Posterior cingulate gyrus (tissue), 11 donors: ENCODE measurements at places on chromosomes 7 and 10.

DNA sequence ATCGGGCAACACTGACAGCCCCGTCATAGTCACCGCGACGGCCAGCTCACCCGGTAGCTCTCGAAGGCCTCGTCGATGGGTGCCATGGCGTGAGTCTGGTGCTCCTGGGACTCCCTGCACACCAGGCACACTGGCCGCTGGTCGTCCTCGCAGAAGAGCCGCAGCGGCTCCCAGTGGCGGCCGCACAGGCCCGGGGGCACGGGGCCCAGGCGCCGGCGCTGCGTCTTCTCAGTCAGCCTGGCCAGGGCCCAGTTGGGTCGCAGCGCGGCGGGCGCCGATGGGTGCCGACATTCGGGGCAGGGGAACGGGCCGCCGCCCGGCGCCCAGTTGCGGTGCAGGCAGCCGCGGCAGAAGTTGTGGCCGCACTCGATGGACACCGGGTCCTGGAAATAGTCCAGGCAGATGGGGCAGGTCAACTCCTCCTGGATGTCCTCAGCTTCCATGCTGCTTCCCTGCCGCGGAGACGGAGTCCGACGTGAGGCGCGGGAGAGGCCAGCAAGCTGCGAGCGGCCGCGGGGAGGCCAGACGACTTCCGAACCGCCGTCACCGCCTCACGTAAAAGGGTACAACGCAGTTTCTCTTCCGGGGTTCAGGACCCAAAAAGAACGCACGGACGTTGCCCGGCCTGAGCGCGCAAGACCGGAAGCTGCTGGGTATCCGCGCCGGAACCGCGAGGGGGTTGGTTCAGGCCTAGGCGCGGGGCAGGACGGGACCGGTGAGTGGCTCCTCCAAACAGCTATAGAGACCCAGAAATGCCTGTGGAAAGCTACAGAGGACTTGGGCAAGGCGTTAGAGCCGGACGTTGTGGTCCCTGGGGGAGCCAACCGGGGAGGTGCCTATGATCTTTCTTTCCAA, at the start of gene TRIM4:
Gene TRIM4, minus strand, starts transcription at position 572 of the 855 bp plus-strand sequence. Its CDS starts 129 bp downstream, at position 443.
- DNase-seq, result peak; percentile 97

DNA sequence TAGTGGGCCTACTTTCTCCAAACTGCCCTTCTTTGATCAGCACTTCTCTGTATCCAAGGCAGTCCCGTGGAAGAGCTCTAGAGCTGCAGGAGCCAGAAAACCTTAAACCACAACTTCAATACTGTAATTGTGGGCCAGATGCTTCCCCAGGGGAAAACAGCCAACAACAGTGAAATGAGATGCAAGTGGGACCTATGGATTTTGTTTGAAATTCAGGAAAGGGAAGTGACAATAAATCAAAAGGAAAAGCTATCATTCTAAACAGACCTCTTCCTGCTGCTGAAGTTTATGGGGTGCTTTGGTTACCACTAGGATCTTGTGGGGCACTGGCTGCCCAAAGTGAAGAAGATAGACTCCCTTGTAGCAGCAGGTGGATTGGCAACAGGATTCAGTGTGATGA, 1031.7 kb downstream of the LRMDA start:
- DNase-seq, result no peak

GRCh38 chr7:130961128-130961601, 227.2 kb upstream of the KLF14 start:
- no peak for DNase-seq

DNA sequence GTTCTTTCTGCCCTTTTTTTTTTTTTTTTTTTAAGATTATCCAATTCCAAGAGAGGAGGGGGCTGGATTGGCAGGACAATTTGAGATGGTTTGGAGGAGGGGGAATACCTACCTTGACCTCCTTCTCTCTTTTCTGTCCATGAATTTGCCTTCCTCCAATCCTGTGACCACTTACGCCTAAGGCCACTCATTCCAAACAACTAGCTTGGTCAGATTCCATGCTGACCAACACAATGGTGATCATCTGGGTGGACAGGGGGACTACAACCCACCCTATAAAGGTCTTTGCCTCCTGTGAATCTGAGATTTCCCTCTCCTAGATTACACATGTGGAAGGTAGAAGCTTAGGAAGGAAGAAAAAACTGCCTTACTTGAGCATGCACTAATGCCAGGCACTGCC, 2.3 kb upstream of the LDB1 start:
- no peak for DNase-seq

- DNase-seq, result no peak
Measured at GRCh38 chr7:69963393-69963792, 365.1 kb downstream of the AUTS2 start.

DNA sequence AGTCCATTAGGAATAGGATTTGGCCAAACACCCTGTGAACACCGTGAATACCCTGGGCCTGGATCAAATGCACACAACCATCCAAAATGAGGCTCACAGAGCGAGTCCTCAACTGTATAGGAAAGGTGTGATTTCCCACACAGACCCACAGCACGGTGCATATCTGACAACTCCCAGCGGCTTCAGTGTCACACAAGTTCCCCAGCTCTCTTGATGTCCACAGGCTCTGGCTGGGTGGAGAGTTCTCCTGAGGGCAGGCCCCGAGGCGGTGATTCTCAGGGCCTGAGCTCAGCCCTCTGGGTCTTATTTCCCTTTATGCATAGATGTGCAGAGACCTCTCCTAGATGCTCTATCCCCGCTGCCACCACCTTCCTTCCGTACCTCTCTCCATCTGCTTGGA, 64.1 kb downstream of the SH3PXD2A start:
- DNase-seq, result no peak

DNA sequence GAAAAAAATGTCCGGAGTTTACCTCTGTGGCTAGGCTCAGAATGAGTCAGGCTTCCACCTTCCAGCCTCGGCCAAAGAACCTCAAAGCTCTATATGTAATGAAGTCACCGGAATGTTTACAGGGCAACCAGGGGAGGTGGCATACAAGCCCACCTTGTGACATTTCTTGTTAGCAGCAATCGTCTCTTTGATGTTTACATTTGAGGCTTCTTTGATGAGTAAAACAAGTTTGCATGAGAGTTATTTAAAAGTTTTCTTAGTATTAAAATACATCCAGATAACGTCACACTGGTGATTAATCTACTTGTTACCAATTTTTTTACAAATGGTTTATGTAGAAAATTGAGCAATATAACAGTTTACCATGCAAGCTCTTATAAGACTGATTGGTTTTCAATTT, 133.1 kb upstream of the ADAM12 start:
- DNase-seq, result no peak

GRCh38 chr7:85833066-85833465, 646.2 kb upstream of the SEMA3D start:
- no peak for DNase-seq

DNA sequence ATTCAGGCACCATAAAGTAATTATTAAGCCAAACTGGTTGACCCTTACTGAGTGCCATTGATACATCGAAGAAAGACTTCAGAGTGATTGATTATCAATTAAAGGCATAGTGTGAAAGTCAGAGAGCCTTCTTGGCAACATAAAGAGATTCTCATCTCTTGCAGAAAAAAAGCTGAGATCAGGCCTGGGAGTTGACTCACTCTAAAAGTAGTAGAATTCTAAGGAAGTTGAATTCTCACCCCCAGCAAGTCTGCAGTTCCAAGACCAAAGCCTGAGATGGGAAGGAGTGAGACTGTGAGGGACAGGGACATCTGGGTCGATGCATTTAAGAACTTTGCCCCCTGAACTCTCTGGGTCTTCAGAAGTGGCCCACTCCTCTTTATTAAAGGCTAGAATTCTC, 21.6 kb upstream of the ERCC6 start:
- DNase-seq, result no peak

DNA sequence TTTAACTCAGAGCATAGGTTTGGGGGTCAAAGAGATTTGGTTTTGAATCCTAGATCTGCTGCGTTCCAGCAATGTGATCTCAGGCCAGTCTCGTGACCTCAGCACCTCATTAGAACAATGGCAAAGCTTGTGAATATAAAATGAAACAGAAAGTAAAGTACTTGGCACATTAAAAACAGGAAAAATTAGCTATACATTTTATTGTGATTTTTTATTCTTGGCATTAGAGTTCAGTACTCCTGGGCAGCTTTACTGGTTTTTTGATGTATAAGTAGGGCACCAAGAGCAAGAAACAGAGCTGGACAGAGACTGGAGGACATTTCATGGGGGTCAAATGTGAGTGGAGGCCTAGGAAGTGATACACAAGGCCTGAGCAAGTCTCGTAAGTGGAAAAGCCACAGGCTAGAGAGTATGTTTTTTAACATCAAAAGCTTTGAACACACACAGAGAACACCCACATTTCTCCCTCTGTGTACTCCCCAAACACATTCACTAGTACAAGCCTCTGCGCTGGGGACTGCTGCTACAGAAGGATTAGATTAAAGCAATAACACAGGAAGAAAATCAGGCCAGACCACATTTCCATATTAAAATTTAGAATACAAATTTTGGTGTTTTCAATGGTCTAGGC, 157.2 kb upstream of the SLC25A13 start:
- DNase-seq, result no peak

- no peak for DNase-seq
Measured at GRCh38 chr7:17404006-17404405, 105.6 kb downstream of the AHR start.

DNA sequence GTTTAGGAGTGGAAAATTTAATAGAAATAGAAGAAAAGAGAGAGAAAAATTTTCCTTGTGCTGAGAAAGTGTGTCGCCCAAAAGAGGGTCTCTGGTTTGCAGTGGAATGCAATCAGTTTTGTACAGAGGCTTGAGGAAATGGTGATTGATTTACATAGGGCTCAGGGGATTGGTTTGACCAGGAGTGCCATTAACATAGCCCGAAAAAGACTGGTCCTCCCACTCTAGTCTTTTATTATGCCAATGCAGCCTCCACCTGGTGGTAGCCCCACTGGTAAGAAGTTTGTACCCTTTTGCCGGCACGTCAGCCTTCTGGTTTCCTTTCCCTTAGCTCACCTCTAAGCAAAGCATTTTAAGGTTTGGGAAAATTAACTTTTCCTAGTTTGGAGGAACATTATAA, 885.3 kb downstream of the XPNPEP1 start:
- DNase-seq, result no peak

DNA sequence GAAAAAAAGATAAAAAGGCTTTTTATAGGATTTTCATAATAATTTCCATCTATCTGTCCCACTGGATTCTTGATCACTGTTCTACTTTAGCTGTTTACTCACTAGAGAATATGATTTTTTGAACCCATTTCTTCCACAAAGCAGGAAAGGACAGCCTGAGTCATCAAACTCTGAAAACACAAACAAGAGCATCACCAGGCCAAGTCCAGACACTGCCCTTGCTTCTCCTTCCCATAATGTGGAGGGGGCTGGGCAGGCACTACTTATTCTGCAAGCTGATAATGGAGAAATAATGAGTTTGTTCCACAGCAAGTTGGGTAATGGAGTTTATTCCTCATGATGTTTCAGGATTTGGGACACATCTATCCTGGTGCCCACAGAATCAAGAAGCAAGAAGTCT, 13.0 kb upstream of the KCNIP2 start:
- DNase-seq, result no peak

GRCh38 chr7:36985316-36985715, 261.0 kb upstream of the AOAH start:
- no peak for DNase-seq

- no peak for DNase-seq
Measured at GRCh38 chr7:7996568-7996967, 28.0 kb downstream of the GLCCI1 start.

GRCh38 chr7:27141137-27141922, 2.2 kb downstream of the HOXA5 start:
- no peak for DNase-seq

- DNase-seq, result no peak
Measured at GRCh38 chr10:110275128-110275729, 29.5 kb downstream of the SMNDC1 start.

GRCh38 chr10:60521974-60522405, 132.3 kb upstream of the ANK3 start:
- DNase-seq, result no peak

DNA sequence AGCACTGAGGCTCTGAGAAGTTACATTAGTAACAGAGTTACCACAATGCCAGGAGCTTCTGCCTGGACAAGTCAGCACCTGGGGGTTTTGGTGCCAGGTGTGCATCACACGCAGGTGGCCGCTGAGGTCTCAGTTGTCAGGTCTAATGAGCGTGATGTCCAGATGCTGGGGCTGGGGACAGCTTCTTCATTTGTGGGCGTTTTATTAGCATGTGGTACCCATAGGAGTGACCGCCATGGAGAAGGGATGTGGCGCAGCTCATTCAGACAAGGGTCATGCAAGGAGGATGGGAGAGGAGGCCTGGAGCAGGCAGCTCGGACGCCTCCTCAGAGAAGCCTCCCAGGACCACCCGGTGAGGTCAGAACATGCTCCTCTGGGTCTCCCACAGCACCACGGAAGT, 27.8 kb downstream of the FAM241B start:
- DNase-seq, result no peak

DNA sequence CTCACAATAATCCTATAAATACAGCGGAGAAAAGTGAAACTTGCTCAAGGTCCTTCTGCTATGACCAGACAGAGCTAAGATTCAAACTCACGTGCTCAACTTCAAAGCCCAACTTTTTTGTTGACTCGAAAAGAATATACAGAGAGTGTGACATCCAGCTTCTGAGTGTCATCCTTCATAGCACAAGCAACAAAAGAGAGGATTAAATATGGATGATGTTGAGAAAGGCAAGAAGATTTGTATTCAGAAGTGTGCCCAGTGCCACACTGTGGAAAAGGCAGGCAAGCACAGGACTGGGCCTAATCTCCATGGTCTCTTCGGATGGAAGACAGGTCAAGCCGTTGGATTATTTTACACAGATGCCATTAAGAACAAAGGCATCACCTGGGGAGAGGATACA, 2.1 kb upstream of the FAM3C start:
- DNase-seq, result peak; percentile 73

- DNase-seq, result peak; percentile 65
Measured at GRCh38 chr10:105950410-105950809, 1214.1 kb downstream of the SORCS1 start.

- DNase-seq, result no peak
Measured at GRCh38 chr7:21916176-21916575, 29.5 kb downstream of the CDCA7L start.

DNA sequence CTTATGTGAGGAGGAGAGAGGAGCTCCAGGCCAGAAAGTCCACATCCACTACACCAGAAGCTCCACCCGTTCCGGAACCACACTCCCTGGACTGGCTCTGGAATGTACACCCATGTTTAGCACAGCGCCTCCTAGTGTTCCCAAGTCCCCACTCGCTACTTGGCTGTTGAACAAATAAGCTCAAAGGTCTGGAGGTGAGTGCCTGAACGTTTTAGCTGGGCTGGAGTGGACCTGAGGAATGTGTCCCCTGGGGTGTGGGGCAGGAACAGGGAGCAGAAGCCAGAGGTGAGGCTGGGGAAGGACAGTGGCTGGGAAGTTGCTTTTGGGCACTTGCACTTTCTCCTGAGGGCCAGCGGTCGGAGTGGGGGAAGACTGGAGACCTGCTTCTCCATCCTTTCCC, 164.1 kb upstream of the CDCA7L start:
- no peak for DNase-seq

- peak; percentile 34 for DNase-seq
Measured at GRCh38 chr10:79053481-79054202, 15.1 kb upstream of the ZMIZ1 start.
